T-helper 17 cell (primary cell): ENCODE measurements at places on chromosomes 11 and 22. TPM values are rescaled to one million over a fixed set of nuclear protein-coding genes. Genes with fewer than 3 reads are reported as not detected.

- no peak for DNase-seq
These were observed 1.1 kb upstream of the GNB1L start for GRCh38 chr22:19855504-19856409.

- peak; percentile 10 for DNase-seq
These were observed 29.6 kb downstream of the CAT start for GRCh38 chr11:34468209-34468841.

DNA sequence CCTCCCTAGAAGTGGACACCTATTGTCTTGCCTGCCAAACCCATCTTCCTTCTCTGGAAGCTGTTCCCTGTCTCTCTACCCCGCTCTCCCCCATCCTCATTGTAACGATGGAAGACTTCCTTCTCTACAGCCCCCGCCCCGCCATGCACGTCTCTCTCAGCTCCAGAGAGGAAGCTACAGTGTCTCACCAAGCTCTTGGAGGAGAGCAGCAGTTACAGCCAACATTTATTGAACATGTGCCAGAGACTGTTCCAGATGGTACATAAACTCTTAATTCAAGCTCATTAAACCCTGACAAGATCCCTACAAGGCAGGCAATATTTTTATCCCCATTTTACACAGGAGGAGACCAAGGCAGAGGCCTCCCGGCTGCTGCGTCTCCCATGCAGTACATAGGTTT, 15.1 kb downstream of the MCHR1 start:
- DNase-seq: no peak

GRCh38 chr11:45666648-45667642, 1.5 kb upstream of the CHST1 start:
- no peak for DNase-seq

DNA sequence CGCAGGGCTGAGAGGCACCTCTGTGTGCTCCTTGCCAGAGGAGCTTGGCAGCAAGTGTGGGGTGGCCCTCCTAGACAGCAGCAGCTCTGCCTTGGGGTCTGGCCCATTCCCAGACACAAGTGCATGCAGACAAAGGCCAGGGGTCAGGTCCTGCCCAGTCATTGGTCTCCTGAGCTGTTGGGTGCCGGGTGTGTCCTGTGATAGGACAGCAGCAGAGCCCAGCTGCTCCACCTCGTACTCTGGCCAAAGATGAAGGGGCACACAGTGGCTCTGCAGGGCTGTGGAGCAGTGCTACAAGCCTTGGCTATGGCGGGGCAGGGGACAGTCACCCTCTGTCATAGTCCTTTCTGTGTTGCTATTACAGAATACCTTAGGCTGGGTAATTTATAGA, 17.3 kb upstream of the OSBPL5 start:
- no peak for DNase-seq

DNA sequence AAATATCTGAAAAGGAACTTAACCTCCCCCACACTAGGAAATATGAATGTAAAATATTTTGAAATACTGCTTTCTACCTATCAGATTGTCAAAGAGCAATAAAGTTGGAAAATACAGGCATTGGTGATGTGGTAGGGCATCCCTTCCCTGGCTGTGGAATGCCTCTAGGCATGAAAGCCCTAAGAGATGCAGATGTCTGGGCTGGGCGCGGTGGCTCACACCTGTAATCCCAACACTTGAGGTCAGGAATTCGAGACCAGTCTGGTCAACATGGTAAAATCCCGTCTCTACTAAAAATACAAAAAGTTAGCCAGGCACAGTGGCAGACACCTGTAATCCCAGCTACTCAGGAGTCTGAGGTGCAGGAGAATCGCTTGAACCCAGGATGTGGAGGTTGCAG, 22.0 kb downstream of the ARAP1 start:
- no peak for DNase-seq

SLC5A1 gene
- not detected for total RNA-seq

OR8G1 gene
- total RNA-seq: not detected

GRCh38 chr11:5591613-5592012, 4.8 kb upstream of the TRIM6 start:
- DNase-seq: no peak

- no peak for DNase-seq
These were observed 189.5 kb downstream of the DDX10 start for GRCh38 chr11:108854346-108854745.

- no peak for DNase-seq
These were observed 2.7 kb upstream of the MUC5B start for GRCh38 chr11:1219834-1220815.

CCDC81 gene
- total RNA-seq: 1.6 TPM

- DNase-seq: no peak
These were observed 63.6 kb downstream of the FDX1 start for GRCh38 chr11:110493346-110493745.

POU2AF2 gene
- not detected for total RNA-seq

DNA sequence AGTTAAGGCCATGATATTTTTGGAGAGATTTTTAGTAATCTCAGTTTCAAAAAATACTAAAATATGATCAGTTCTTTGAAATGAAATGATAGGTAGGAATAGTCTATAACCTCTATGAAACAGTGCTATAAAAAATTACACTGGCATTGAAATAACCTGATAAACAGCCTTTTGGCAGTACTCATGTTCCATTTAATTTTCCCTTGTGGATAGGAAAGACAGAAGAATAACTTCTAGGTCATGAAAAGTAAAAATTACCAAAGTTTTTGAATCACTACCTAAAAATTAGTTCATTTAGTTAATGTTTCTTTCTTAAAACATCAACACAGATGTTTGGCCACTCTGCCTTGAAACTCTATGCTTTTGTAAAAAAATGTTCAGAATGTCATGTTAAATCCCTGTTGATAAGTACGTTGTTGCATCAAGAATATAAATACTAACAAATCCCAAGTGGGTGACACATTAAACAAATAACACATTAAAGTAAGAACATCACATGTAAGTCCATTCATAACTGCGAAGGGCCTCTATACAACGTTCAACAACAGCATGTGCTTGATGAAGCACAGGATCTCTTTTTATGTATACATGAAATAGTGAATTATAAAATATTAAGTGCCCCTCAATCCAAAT, 290.2 kb downstream of the SWAP70 start:
- no peak for DNase-seq

RASSF10 gene
- not detected for total RNA-seq

ZFPL1 gene
- 50.2 TPM for total RNA-seq

DNA sequence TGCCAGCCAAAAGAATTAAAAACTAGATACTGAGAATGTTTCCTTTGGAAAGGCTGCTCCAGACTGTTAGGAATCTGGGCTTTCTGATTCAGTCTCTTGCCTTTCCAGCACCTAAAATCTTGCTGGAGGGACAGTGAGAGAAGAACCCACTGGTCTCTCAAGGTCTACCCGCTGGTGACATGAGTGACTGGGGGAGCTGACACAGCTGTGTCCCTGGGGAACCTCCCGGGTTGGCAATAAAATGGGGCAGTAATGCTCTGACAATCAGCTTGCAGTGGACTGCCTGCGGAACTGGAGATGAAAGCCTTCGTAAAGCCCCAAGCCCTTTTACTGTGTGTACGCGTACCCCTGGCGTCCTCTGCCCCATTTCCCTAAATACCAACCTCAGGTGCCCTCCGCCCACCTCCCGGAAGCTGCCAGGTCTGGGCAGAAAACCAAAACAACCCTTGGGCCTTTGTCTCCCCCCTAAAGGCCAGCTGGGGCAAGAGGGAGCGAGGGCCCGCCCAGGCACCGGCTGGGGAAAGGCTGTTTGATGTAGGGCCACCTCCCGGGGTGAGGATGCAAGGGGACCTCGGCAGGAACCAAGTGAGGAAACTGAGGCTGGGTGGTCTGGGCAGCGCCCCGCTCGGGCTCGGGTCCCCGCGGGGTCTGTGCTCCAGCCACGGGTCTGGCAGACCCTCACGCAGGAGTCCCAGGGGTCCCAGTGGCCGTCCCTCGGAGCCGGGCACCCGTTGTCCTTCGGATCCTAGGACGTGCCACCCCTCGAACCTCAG, 741 bp downstream of the CARS1 start:
- DNase-seq: peak; percentile 12

GRCh38 chr11:33542921-33543320, 157.7 kb downstream of the C11orf91 start:
- DNase-seq: no peak

APOL5 gene
- total RNA-seq: not detected

DNA sequence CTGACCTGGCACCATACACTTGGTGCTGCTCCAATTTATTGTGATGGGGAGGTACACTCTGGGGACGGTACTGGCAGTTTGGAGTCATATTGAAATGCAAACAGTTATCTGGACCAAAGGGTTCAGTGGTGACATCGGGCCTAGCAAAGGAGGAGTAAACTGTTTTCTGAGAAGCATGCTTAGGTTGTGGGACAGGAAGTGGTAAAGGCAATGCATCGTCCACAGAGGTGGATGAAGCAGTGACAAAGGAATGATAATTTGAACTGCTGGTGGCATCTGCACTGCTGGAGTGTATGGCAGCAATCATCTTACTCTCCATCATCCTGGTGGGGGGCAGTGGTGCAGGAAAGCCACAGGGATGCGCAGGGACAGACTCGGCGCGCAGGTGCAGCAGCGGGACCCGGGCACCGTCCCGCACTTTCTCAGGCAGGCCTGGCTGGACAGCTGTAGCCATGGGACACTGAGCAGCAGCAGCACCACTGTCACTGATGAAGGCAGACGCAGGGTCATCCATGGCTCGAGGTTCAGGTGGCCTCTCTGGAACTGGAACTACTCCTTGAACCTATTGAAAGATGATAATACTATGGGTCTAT, 28.0 kb upstream of the TP53AIP1 start:
- DNase-seq: no peak

GRCh38 chr11:82930734-82931133, 29.2 kb downstream of the DDIAS start:
- DNase-seq: no peak

DNA sequence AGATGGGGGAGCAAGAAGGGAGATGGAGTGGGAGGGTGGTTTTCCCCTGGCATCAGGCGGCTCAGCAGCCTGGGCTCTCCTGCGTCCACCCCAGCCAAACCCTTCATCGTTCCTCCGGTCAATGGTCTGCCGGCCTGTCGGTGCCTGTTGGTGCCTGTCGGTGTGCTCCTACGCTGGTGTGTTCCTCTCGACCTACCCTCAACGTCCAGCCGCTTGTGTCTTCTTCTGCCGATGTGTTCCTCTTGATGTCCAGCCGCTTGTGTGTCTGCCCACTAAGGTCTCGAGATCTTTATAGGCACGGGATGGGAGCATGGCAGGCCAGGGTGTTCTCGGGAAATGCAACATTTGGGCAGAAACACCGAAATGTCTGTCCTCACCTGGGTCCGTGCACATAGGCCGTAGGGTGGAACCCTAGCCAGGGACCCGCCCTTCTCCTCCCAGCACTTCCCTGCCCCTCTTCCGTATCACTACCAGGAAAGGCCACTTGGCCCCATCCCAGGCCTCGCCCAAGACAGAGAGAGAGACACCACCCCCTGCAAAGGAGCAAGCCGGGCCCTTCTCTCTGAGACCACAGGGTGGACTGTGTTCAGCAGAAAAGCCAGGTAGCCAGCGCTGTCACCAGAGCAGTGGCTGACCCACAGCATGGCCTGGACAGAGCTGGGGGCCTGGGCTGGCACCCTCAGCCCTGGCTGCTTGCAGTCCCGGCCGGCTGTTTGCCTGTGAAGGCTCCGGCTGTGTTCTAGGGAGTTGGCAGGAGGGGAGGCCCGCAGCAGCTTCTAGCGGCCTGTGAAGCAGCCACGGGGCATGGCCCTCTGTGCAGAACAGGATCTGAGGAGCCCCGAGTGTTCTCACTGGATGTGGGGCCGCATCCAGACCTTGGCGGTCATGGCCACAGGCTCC, 61.6 kb upstream of the KCNQ1OT1 start:
- DNase-seq: no peak

GRCh38 chr22:35204807-35205775, 52.2 kb upstream of the HMGXB4 start:
- DNase-seq: no peak

ZC3H12C gene
- total RNA-seq: 0.91 TPM

GRCh38 chr11:23022854-23023253, 162.6 kb upstream of the CCDC179 start:
- no peak for DNase-seq

SCUBE2 gene
- 0.10 TPM for total RNA-seq

DNA sequence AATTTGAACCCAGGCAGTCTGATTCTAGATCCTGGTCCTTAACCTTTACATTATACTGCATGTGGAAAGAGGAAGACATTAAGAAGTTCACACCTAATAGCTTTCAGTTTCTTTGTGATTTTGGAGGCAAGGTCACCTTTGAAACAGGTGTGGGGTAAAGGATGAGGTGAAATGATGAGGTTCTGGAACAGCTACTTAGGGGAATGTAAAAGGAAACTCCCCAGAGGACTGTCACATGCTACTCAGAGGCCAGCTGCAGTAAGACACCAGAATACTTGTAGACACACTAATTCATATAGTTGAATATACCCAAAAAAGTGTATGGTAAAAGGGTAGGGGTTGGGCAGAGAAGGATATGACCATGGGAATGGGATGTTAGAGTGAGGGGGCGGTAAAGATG, 5.4 kb downstream of the APIP start:
- no peak for DNase-seq

DNA sequence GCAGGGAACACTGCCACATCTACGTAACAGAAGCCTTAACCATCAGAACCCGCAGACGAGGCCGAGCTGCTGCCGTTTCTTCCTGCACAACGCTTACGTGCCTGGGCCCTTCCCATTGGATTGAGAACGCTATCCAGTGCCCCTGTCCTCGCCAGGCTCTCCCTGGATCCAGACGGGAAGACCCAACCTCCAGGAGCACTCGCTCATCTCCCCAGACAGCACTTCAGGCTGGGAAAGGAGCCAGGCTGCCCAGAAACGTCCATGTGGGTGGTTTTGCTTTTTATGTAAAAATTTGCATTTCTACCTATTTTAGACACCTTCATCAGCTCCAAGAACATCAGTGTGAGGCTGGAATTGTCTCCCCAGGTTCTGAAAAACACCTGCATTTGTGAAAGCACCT, 7.3 kb upstream of the CRYBB3 start:
- DNase-seq: no peak

DNA sequence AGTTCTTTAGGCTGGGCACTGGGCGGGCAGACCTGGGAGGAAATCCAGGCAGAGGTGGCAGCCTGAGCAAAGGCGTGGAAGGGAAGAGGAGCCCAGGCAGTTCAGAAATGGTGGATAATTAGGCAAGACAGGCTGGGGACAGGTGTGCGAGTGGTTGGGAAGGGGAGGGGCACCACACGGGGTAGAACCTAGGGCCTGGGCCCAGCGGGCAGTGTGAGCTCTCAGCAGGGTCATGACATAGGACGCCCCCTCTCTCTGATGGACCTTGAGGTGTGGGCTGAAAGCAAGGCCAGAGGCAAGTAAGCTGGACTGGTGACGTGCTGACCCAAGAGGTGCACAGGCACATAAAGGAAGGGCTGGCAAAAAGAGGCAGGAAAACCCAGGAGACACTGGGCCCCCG, 6.8 kb downstream of the UFD1 start:
- no peak for DNase-seq

DNA sequence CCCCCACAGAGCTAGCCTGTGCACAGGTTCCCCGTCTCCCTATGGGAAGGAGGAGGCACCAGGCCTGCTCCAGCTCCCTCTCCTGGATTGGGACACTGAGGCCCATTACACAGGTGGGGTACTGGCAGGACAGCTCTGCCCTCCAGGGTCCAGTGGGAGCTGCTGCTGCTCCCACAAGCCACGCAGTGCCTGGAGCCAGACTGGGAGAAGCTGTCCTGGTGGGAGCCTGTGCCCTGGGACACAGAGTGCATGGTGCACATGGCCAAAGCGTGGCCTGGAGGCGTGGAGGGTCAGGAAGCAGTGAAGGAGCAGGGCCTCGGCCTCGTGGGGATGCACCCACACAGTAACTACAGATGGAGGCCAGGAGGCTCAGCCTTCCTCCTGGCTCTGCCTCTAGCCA, 27.5 kb downstream of the DUSP8 start:
- no peak for DNase-seq
